ENCODE measurements at places on chromosomes 1 and 21.

- no peak for DNase-seq
These were observed 3.4 kb downstream of the HENMT1 start for GRCh38 chr1:108657356-108658080.

GRCh38 chr1:55055084-55055882 is 15.9 kb downstream of the PCSK9 start:
- DNase-seq: no peak

DNA sequence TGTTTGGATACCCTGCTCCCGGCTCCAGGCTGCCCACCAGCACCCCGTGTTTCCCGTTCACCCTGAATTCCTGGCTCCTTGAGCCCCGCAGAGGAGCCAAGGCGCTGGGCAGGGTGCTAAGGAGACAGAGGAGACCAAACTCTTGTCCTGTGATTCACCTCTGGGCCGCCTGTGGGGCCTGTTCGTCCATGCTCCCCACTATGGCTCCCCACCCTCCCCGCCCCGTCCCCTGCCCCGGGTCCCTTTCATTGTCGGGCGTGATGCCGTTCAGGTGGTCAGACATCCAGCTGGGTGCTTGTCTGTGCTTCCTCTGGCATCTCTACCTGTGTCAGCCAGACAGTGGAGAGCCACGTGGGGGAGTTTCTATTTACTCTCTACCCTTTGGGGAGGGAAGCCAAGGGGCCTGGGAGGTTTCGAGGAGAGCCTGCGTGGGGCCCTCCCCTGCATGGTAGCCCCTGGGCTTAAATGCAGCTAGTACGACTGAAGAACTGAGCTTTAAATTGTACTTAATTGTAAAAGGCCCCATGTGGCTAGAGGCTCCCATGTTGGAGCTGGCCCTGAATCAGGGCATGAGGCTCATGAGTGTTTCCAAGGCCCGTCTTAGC is 221.4 kb upstream of the TMEM51 start:
- no peak for DNase-seq

DNA sequence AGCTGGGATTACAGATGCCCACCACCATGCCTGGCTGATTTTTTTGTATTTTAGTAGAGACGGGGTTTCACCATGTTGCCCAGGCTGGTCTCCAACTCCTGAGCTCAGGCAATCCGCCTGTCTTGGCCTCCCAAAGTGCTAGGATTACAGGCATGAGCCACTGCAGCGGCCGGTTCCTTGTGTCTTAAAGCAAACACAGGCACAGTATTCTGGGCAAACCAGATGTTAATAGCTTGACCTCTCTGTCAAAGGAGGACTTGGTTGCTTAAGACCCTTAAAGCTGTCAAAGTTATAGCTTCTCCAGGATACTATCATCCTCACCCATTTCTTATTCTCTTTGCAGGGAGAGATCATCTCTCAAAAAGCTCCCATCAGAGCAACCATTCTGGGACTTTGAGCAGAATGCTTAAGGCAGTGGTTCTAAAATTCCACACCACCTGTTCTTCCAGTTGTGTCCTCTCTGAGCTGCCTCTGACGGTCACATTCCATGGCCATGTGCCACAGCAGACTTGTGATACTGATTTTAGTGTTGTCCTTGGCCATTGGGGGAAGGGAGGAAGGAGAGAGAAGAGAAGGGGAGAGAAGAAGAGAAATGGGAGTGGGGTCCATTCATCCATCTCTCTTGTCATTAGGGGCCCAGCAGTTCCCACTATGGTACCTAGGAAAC is 81.8 kb downstream of the PBX1 start:
- no peak for DNase-seq

DNA sequence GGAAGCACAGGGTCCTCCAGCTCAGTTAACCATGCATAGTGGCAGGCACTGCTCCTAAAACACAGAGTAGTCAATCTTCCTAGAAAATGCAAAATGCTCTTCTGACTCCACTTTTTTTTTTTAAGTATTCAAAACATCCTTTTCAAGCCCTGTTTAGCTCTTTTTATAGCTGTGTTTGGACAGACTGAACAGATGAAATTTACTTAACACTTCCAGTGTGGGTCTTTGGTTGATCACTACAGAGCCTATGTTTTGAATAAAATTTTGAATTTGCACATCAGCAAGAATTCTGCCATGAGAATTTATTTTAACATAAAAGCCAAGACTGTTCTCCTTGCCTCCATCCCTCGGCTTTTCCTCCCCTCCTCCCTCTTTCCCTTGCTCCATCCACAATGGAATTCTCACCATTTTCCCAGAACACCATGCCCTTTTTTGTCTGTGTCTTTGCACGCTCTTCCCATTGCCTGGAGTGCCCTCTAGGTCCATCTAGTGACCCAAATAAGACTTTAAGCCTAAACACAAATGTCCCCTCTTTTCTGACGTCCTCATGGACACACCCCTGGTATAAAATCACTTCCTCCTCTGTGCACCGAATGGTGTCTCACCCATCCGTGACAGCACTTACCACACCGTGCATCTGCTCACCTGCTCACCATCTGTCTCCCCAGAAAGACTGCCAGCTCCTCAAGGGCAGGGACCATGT is 24.0 kb upstream of the CPT2 start:
- DNase-seq: peak; percentile 30

GRCh38 chr1:197439708-197440280 is 171.7 kb downstream of the CRB1 start:
- DNase-seq: no peak

- no peak for DNase-seq
These were observed 195.6 kb downstream of the ZNF326 start for GRCh38 chr1:90190523-90190922.

- DNase-seq: no peak
These were observed 10.8 kb downstream of the INAVA start for GRCh38 chr1:200905411-200906052.

- DNase-seq: no peak
These were observed 43.6 kb downstream of the ZBTB8OS start for GRCh38 chr1:32606565-32607371.

DNA sequence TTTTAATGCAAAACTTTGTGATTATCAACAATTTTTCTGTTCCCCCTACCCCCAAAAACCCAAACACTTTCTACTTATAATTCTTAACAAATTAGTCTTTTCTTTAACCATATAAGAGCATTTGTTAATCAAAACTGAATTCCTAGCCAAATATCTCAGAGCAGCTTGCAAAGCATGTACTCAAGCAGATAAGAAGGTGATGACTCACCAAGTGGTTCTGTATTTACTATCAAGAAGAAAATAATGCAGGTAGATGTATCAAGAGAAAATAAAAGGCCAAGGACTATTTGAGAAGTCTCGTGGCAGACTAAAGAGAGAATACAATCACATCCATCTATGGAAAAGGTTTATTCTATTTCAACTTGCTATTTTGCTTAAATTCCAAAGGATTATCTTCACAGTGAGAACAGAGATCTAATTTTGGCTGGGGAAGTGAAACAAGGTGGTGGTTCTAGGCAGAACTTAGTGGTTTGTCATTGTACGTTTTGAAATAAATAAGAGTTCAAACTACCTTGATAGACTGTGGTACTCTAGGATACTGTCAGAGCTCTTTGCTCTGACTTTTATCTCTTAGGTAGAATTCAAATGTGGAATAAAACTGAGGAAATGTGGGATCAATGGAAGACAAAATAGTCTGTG is 94.7 kb upstream of the NRIP1 start:
- DNase-seq: no peak

GRCh38 chr1:191913260-191913977 is 244.8 kb upstream of the RGS18 start:
- no peak for DNase-seq

- peak; percentile 31 for DNase-seq
These were observed 196.7 kb upstream of the GALNT2 start for GRCh38 chr1:229870381-229870780.

GRCh38 chr1:240031009-240031408 is 60.7 kb upstream of the FMN2 start:
- DNase-seq: no peak

DNA sequence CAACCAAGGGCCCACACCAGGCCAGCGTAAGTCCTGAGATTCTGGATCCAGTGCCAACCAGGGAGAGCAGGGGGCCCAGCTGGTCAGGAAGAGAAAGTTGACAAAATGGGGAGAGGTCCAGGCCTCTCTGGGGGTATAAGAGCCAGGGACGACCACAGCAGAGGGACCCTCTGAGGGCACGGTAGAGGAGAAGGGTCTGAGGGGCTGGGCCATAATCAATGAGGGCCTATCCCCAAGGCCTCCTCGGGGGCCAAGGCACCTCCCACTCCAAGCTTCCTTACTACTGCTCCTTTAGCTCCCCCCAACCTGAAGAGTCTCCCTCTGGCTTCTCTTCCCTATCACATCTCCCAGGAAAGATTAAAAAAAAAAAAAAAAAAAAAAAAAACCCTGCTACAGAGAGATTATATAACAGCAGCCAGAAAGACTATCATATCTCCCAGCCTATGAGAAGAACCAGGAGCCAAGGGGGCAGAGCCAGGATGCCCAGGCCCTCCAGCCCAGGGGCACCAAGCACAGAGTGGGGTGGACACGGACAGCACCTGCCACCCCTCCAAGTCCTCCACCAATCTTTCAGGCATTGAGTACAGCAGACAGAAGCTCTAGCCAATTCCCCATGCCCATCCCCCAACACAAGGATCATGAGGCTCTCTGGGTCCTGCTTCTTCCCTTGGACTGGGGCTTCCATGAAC is 2.7 kb downstream of the MEF2D start:
- no peak for DNase-seq

GRCh38 chr1:1091344-1092148 is 17.4 kb upstream of the RNF223 start:
- DNase-seq: no peak

GRCh38 chr1:110234691-110235090 is 24.6 kb downstream of the KCNC4 start:
- no peak for DNase-seq

DNA sequence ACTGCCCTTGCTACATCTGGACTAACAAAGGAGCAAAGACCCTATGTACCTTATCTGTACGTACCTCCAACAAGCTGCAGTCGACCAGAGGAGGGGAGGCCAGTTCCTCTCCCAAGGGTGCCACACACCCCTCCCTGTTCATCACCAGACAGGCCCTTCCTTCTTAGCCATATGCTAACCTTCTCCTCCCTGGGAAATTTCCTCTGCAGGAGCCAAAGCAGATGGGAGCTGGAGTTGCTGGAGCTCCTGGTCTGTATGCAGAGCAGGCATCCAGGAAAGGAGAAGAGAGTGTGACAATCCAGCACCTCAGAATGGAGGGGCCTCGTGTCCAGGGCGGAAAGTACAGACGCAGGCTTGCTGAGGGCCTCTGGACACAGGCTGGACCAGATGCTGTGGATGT is 48.5 kb downstream of the C8B start:
- no peak for DNase-seq

GRCh38 chr1:67382292-67382691 is 47.9 kb downstream of the SERBP1 start:
- DNase-seq: no peak

DNA sequence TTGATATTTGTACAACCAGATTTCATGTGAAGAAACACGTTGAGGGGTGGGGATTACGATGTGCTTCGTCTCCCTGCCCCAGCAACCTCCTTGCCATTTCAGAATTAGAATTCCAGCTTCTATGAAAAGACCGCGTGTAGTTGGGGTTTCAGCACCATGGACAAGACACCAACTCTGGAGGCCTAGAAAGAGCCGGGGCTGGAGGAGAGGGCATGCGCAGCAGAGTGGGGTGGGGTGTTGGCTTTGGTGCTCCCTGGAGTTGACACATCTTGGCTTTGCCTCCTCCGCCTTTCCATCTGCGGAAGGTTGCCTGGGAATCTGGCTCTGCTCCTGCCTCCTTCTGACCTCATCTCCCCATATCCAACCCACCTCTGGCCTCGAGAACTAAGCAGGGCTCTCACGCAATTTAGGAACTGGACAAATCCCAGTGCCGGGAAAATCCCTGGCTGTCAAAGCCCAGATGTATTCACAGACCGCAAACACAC is 11.8 kb downstream of the HTR6 start:
- no peak for DNase-seq

- no peak for DNase-seq
These were observed 31.0 kb upstream of the ARID1A start for GRCh38 chr1:26664802-26665201.

- DNase-seq: no peak
These were observed 56.1 kb downstream of the RIPK4 start for GRCh38 chr21:41710823-41711160.

DNA sequence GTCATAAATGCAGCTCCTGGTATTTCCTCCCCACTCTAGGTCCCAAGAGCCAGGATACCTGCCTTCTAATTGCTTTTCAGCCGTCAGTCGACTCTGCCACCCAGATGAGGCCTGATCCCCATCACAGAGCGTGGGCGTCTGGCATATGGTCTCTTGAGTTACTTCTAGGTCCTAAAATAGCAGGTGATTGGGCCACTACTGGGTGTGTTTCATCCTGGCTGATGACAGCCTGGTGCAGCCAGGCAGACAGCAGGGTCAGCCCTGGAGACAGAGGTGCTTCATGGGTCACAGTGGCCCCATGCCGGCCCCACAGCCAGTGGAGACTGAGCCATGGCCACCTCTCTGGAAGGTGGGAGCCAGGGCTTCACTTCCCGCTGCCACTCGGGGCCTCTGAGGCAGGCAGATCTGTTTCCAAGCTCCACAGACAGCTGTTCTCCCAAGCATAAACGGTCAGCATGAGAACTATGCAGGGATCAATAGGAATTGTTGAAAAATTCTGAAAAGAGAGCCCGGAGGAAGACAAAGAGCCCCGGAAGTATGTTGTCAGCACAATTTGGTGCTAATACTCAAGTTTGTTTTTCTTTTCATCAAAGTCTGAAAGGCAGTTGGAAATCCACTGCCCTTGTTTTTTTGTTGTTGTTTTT is 83.0 kb downstream of the MAN1C1 start:
- no peak for DNase-seq

DNA sequence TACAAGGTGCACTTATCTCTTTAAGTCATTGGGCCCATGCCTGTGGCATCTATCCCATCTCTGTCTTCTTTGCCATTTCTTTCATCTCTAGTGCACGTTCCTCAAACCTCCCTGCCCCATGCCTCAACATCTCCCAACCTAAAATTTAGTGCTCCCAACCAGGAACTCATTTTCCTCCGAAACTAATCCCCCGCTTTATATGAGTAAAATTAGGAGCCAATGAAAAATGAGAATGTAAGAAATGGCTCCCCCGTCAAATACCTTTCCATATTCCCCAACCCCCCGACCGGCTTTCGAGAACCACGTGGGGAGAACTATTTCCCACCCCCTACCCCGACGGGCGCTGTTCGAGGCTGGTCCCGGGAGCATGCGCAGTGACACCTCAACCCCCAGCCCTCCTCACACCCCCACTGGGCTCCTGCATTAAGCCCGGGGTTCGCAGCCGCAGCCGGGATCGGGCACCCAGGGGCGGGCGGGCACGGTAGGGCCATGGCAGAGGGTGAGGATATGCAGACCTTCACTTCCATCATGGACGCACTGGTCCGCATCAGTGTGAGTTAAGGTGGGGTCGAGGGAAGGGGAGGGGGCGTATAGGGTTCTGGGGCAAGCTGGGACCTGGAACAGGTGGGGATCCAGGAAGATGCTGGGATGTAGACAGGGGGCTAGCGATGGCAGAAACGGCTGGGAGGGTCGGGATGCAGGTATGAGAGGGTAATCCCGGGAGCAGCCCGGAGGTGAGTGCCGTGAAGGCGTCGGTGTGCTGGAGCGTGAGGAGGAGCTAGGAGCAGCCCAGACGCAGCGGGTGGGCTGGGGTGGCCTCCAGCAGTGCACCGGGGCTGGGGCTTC is at the start of gene TRIM46:
Gene TRIM46 (plus strand): TSS at position 372 of the 846 bp plus-strand sequence. CDS start 118 bp downstream, at position 490.
- DNase-seq: peak; percentile 45

GRCh38 chr1:115225993-115226685 is 111.9 kb downstream of the NGF start:
- no peak for DNase-seq

Data from DMS153 (cell line).